Keratinocyte (primary cell): ENCODE measurements at places on chromosomes 2 and 18. TPM values are rescaled to one million over a fixed set of nuclear protein-coding genes. Genes with fewer than 3 reads are reported as not detected.
A peak's percentile ranks its signal among the peaks of the same experiment; 100 is the strongest.

RAX gene
- polyA plus RNA-seq = not detected in 3 replicates

CYRIA gene
- 0.69 to 1.4 TPM (median 0.79 TPM) in 3 replicates for polyA plus RNA-seq

INPP4A gene
- polyA plus RNA-seq = 10.7 to 15.4 TPM (median 11.5 TPM) in 3 replicates

LIMS3 gene
- 0.05 TPM in 1 of 3 replicates, not detected in the others for polyA plus RNA-seq

BMP10 gene
- 0.05 TPM in 1 of 3 replicates, not detected in the others for polyA plus RNA-seq

TCF7L1 gene
- 0.82 to 2.6 TPM (median 1.0 TPM) in 3 replicates for polyA plus RNA-seq

ALPG gene
- polyA plus RNA-seq = not detected in 3 replicates

IL1RN gene
- polyA plus RNA-seq = 114 to 190 TPM (median 128 TPM) in 3 replicates

DNA sequence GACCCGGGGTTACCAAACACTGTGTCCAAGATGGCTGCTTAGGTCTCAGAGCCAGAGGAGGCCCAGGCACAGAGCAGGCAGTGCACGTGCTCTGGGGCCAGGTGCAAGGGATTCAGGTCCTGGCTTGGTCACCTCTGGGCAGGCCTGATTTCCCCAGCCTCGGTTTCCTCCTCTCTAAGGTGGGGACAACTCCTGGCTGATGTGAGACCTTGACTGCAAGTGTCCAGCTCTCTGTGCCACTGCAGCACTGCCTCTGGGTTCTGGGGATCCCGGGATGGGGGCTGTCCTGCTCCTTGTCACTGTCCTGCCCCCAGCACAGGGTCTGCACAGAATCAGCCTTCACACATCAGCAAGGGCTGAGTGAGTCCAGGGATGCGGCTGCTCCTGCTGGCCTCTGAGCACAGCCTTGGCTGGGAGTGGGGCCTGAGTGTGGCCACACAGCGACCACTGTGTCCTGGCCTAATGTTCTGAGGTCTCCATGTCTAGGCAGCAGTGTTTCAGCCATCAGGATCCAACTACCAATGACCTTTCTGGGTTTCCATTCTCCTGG is 170.2 kb upstream of the HDAC4 start:
- no peak overlapping the region for H3K27ac ChIP-seq
- DNase-seq = no peak
- H3K4me3 ChIP-seq = no peak overlapping the region

DNA sequence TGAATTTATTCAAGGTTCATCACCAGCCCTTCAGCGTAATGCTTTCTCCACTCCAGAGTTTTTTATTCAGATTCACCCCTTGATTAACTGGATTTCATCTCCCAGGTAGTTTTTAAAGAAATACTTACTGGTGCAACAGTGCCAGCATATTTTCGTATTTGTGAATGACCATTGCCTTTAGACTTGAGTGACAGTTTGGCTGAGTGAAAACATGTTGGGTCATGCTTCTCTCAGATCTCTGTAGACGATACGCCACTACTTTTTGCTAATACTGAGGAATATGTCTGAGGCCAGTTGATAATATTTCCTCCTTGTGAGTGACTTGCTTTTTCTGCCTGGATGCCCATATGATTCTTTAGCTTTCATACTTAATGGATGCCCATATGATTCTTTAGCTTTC is 51.5 kb downstream of the CYP26B1 start:
- DNase-seq = no peak
- peaks cover 11% of the 10 kb centered on the region for H3K4me1 ChIP-seq
- no peak overlapping the region for H3K4me3 ChIP-seq
- H3K27ac ChIP-seq = no peak overlapping the region
- no peaks in the 10 kb centered on the region for H3K36me3 ChIP-seq

DNA sequence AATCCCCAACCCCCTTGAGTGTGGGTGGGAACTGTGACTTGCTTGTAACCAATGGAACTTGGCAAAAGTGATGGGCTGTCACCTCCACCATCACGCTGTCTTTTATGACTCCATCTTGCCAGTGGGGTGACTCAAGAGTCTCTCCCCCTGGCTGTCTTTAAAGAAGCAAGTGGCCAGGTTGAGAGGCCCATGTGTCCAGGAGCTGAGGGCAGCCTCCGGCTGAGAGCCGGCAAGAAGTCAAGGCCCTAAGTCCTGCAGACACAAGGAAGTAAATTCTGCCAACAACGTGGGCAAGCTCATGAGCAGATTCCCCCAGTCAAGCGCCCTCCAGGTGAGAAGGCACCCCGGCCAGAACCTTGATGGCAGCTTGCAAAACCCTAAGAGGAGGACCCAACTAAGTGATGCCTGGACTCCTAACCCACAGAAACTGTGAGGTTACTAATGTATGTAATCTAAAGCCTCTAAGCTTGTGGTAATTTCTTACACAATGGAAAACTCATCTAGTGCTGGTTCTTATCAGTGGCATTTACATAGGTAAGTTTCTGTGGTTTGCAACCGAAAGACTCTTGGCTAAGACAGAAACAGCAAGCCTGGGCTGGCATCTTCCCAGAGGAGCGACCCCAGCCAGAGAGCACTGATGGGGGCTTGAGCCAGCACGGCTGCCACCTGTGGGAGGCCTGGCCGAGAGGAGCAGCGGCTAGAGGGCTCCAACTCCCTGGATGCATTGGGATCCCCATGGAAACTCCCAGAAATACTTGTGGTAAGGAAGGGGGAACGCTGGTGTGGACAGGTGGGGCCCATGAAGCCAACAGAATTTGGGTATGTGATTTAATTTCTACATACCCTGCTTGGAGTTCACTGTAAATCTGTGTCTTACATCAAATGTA is 49.3 kb downstream of the CIB4 start:
- H3K27me3 ChIP-seq = peaks cover 25% of the 10 kb centered on the region
- no peaks in the 10 kb centered on the region for H3K36me3 ChIP-seq
- no peak overlapping the region for H3K4me3 ChIP-seq
- no peak for DNase-seq
- peaks cover 3% of the 10 kb centered on the region for H3K4me1 ChIP-seq

- no peaks in the 10 kb centered on the region for H3K27me3 ChIP-seq
- DNase-seq = peak; percentile 71
- H3K36me3 ChIP-seq = no peaks in the 10 kb centered on the region
- H3K27ac ChIP-seq = peak overlapping the region; percentile 81
- peaks cover 16% of the 10 kb centered on the region for H3K4me1 ChIP-seq
Measured at GRCh38 chr2:102632380-102633175, 13.2 kb downstream of the SLC9A2 start.

DNA sequence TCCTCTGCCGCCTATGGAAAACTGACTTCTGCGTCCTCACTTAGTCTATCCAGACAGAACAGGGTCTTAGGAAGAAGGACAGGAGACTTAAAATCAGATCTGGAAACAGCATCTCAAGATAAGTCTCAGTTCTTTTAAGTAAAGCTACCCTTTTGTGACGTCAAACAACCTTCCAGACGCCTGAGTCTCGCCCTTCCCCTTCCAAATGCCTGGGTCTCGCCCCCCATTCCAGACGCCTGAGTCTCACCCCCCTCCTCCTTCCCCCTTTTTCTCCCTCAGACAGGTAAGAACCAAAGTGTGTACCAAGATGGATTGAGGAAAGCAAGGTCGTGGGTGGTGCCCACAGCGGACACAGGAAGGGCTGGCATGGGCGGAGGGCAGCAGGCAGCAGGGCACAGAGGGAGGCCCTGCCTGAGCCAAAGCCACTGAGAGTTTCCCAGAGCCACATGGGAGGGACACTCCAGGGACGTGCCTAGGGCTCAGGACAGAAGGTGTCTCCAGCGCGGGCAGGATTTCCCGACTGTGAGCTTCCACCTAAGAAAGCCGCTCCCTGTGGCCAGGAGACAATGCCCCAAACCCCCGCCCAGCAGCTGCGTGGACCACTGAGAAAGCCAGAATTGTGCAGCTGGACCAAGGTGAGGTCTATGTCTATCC is 51.3 kb downstream of the ANKMY1 start:
- H3K4me1 ChIP-seq = no peaks in the 10 kb centered on the region
- DNase-seq = no peak
- no peak overlapping the region for H3K4me3 ChIP-seq
- no peak overlapping the region for H3K27ac ChIP-seq
- no peaks in the 10 kb centered on the region for H3K27me3 ChIP-seq
- no peaks in the 10 kb centered on the region for H3K36me3 ChIP-seq

- H3K27me3 ChIP-seq = no peaks in the 10 kb centered on the region
- no peak overlapping the region for H3K4me3 ChIP-seq
- H3K36me3 ChIP-seq = no peaks in the 10 kb centered on the region
- H3K4me1 ChIP-seq = no peaks in the 10 kb centered on the region
- no peak overlapping the region for H3K27ac ChIP-seq
Measured at GRCh38 chr2:155980941-155981560, 351.5 kb downstream of the NR4A2 start.

- no peak for DNase-seq
- H3K27ac ChIP-seq = no peak overlapping the region
- H3K27me3 ChIP-seq = no peaks in the 10 kb centered on the region
- no peak overlapping the region for H3K4me3 ChIP-seq
- H3K36me3 ChIP-seq = peaks cover 5% of the 10 kb centered on the region
Measured at GRCh38 chr2:101811226-101812015, 113.9 kb downstream of the MAP4K4 start.

DNA sequence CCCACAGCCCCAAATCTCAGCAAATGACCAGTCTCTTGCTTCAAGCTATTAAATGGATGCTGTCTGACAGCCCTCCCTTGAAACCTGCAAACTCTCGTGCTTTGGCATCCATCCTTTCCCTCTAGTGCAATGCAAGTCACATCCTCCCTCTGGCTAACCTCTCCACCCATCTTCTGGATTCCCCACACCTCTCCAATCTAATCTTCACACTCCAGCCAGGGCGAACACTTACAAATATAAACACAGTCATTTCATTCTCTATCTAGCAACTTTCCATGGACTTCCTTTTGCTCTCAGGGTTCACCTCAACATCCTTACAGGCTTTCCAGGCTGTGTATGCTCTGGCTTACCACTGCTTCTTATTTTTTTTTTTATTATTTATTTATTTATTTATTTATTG is 10.1 kb upstream of the NARS1 start:
- DNase-seq = no peak
- H3K27ac ChIP-seq = no peak overlapping the region
- H3K4me3 ChIP-seq = no peak overlapping the region

- no peak overlapping the region for H3K27ac ChIP-seq
- H3K36me3 ChIP-seq = no peaks in the 10 kb centered on the region
- no peaks in the 10 kb centered on the region for H3K27me3 ChIP-seq
- DNase-seq = no peak
- H3K4me1 ChIP-seq = no peaks in the 10 kb centered on the region
- no peak overlapping the region for H3K4me3 ChIP-seq
Measured at GRCh38 chr2:31004257-31004656, 134.0 kb downstream of the GALNT14 start.

GRCh38 chr18:59228351-59228750 is 8.4 kb downstream of the GRP start:
- H3K27ac ChIP-seq = no peak overlapping the region
- peaks cover 7% of the 10 kb centered on the region for H3K27me3 ChIP-seq
- peaks cover 18% of the 10 kb centered on the region for H3K4me1 ChIP-seq
- DNase-seq = no peak
- H3K4me3 ChIP-seq = no peak overlapping the region

GRCh38 chr2:29607038-29607420 is 314.4 kb downstream of the ALK start:
- H3K27ac ChIP-seq = no peak overlapping the region
- no peak for DNase-seq
- H3K4me3 ChIP-seq = no peak overlapping the region

DNA sequence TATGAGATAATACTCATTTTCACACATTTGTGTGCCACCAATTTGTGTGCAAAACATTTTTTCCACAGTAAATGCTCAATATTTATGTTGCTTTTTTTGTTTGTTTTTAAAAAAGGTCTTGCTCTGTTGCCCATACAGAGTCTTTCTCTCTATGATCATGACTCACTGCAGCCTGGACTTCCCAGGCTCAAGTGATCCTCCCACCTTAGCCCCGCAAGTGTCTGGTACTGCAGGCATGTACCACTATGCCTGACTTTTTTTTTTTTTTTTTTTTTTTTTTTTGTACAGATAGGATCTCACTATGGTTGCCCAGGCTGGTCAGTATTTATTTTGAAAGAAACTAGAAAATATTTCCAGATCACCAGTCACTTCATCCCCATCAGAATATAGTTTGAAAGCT is 297.8 kb upstream of the GYPC start:
- no peaks in the 10 kb centered on the region for H3K27me3 ChIP-seq
- no peak for DNase-seq
- H3K4me1 ChIP-seq = no peaks in the 10 kb centered on the region
- H3K27ac ChIP-seq = no peak overlapping the region
- H3K36me3 ChIP-seq = no peaks in the 10 kb centered on the region
- H3K4me3 ChIP-seq = no peak overlapping the region

DNA sequence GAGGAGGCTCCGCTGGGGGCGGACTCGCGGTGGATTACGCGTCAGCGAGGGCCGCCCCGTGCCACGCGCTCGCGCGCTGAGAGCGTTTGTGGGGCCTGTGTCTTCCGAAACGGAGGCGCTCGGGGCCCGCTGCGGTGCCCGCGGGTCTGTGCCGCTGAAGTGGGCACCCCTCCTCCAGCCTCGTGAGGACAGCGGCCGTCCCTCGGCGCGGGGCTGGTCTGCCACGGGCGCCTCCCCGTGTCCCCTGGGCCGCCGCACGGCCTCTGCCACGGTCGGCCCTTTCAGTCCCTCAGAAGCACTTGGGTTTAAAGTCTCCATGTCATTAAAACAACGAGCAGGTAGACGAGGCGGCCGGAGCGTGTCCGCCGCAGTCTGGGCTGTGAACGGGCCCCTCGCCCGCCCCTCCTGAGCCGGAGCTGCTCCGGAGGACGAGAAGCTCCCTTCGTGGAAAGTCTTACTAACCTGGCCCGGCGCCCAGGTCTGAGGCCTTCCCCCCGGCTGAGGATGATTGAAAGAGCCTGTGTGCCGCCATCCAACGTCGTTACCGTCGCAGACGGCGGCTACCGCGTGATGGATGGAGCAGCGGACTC is 97.6 kb downstream of the NFATC1 start:
- H3K4me1 ChIP-seq = no peaks in the 10 kb centered on the region
- no peak overlapping the region for H3K27ac ChIP-seq
- H3K36me3 ChIP-seq = no peaks in the 10 kb centered on the region
- H3K27me3 ChIP-seq = no peaks in the 10 kb centered on the region

GRCh38 chr2:35501076-35501475 is 854.5 kb upstream of the CRIM1 start:
- peak; percentile 9 for DNase-seq
- H3K4me1 ChIP-seq = peaks cover 2% of the 10 kb centered on the region
- no peaks in the 10 kb centered on the region for H3K36me3 ChIP-seq
- H3K27me3 ChIP-seq = no peaks in the 10 kb centered on the region
- H3K27ac ChIP-seq = no peak overlapping the region
- H3K4me3 ChIP-seq = no peak overlapping the region

DNA sequence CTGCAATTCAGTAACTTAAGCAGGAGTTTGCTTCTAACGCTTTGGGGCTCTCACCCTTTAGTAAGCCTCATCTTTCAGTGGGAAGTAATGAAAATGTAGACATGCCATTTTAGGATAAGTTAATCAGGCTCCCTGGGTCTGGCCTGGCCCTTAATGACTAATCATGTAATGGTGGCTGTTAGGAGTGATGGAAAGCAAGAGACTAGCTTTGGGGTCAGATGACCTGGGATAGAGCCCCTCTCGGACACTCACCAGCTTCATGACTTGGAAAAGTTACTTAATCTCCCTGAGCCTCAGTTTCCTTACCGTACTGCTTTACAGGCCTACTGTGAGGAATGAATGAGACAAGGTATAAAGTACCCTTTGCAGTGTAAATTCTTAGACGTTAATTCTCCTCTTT is 194.4 kb downstream of the LPIN1 start:
- H3K27me3 ChIP-seq = no peaks in the 10 kb centered on the region
- no peak overlapping the region for H3K4me3 ChIP-seq
- DNase-seq = no peak
- H3K27ac ChIP-seq = no peak overlapping the region
